ENCODE measurements at places on chromosomes 12 and 14.

GRCh38 chr14:91985521-91986255, 38.2 kb upstream of the FBLN5 start:
- DNase-seq, result no peak

DNA sequence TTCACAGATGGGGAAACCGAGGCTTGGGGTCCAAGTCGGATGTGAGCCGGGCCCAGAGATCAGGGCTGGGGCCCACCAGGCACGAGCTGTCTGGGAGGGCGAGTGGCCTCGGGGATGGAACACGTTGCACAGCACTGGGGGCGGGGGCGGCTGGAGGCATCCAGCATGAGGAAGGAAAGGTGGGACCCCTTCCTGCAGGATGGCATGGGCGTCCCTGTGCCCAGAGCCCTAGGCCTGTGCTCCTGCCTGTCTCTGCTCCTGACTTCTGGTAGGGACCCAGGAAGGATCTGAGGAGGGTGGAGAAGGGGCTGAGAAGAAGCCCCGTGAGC, 183.4 kb downstream of the KIF26A start:
- no peak for DNase-seq

GRCh38 chr12:38555620-38556591, 239.3 kb downstream of the ALG10B start:
- DNase-seq, result no peak

GRCh38 chr12:131687346-131688125, 23.4 kb upstream of the SFSWAP start:
- no peak for DNase-seq

- DNase-seq, result no peak
These were observed 113.3 kb downstream of the ANO6 start for GRCh38 chr12:45329238-45329637.

GRCh38 chr12:99035803-99036202, 390.7 kb downstream of the APAF1 start:
- no peak for DNase-seq

DNA sequence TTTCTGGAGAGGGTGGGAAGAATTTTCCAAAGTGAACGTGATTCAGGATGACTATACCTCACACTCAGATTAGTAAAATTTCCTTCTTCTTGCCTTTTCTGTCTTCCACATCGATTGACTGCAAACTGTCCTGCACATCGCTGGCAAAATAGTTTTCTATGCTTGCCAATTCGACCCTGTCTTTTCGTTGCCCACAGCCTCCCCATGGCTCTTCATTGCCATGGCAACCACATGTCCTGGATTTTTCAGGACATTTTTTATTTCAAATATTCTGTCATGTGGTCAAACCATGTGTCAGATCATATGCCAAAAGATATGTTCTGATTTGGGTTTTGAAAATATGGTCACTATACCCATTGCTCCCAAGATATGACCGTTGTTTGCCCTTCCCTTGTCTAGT, 46.9 kb upstream of the OTX2 start:
- no peak for DNase-seq

GRCh38 chr14:33317675-33318074, 379.0 kb downstream of the NPAS3 start:
- DNase-seq, result no peak

- DNase-seq, result no peak
These were observed 13.9 kb upstream of the STAB2 start for GRCh38 chr12:103573185-103573584.

DNA sequence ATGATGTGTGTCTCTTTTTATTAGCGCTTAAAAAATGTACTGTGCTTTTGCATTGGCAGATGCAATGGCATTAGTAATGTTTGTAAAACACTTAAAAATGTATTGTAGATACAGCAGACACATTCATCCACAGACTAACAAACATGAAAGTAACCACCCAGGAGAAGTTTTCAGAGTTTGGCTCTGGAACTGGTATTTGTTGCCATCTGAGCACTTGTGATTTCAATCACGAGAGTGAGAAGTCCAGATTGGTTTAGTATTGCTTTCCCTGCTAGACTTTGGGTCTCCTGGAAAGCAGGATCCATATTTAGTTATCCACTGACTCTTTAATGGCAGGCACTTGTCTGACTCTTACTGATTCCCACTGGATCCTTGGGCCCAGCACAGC, 13.2 kb downstream of the RASSF8 start:
- no peak for DNase-seq

DNA sequence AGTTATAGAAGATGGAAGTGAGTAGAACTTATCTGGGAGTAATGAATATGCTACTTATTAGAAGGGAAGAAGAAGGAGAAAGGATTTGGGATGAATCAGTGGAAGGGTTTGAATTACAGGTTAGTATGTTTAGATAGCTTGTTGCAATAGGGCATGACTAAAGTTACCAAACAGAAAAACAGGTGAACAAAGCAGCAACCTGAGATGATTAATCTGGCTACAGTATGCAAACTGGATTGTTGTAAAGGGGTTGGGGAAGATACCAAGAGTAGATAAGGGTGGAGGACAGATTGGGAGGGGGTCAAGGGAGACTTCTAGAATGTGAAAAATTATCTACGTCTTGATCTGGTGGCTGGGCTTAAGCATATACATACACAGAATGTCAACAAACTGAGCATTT, 73.4 kb upstream of the CLEC14A start:
- DNase-seq, result no peak

GRCh38 chr14:69666112-69666511, 54.7 kb downstream of the SUSD6 start:
- no peak for DNase-seq

DNA sequence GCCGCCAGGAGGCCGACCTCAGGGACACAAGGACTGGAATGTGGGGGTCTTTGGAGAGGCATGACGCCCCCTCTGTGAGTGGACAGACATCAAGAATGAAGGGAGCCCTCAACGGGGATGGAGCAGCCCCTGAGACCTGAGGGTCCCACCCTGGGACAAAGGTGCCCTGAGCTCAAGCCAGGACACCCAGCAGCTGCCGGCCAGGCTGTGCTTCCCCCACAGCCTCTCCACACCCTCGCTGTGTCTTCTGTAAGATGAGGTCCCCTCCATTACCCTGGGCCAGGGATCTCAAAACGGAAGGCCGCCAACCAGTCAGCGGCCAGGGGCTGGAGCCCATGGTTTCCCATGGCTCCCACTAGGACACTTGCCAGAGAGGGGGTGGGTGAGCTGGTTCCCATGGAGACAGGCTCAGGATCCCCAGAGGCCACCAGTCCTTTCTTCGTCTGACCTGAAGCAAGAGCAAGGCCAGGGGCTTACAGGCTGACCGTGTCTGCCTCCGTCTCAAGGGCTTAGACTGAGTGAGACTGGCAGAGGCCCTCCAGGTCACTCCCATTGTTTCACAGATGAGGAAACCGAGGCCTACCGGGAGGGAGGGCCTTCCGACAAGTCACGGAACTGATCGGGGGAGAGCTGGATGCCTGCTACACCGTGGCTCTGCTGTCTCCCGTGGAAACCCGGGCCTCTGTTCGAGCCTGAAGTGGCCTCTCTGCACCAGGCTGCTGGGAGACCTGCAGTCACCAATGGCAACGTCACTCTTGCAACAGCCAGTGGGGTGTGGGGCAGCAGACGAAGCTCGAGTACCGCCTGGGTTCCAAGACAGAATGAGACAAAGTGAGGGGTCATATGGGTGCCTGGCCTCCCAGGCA, 91.7 kb upstream of the DIO3 start:
- no peak for DNase-seq

DNA sequence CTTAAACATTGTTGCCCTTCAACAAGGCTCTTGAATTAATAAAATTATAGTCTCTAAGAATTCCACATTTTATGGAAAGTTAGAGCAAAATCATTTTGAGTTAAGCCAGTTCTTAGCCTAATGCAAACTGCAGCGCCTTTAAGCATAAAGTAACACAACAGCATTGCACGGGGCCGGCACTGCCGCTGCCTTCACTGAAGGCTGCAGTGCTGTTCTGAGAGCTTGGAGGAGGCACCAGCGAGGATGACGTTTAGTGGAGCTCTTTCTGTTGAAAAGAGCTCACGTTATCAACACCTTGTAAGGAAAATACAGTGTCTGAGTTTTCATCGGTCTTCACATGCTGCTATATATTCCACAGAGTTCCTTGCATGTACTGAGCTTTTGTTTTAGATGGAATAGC, 38.3 kb upstream of the DYNC1H1 start:
- DNase-seq, result no peak

- no peak for DNase-seq
These were observed 81.9 kb upstream of the ANO2 start for GRCh38 chr12:6026998-6027397.
